Stimulated activated CD8-positive, alpha-beta memory T cell treated with anti-CD3 and anti-CD28 coated beads, Interleukin-2, amount 100 ng/mL, for 48 hours (primary cell): ENCODE measurements at places on chromosomes 3 and 15.

DNA sequence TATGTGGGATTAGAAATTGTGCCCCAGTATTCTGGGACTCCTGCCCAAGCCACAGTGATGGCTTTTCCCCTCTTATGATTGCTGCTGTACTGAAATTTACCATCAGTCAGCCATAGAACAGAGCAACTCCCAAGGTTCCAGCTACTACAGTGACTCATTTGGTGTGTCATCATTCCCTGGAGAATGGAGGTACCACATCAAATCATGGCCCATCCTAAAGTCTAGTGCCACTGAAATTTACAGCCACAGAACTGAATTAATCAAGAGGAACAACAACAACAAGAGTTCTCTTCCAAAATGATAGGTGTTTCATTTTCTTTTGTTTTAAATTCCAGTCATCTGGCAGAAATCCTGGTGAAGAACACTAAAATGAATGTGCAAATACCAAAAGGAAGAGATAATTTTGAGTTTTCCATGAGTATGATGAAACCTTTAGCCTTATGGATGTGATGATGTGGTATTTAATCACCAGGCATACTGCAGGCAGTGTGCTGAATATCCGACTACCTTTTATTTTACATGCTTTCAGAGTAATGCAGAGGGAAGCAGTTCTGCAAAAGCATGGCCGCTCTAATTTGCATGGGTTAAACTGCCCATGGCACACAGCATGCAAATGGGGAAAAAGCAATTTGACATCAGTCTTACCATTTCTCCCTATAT is 75.6 kb upstream of the SLC2A2 start:
- no peak for DNase-seq

DNA sequence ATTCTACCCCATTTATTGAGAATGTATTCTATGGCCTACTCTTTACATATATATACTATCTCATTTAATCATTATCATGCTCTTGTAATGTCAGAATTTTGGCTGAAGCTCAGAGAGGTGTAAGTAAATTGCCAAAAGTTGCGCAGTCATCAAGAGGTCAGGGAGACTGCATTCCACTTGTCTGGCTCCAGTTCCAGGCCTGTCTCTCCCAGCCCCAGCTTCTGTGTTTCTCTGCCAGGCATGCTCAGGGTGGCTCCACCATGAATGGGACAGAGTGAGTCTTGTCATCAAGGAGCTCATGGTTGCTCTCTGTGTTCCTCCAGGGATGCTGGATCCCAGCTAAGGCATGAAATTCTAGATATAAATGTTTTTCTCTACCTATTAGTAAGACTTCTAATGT is 635.1 kb upstream of the MDFIC2 start:
- DNase-seq, result no peak

DNA sequence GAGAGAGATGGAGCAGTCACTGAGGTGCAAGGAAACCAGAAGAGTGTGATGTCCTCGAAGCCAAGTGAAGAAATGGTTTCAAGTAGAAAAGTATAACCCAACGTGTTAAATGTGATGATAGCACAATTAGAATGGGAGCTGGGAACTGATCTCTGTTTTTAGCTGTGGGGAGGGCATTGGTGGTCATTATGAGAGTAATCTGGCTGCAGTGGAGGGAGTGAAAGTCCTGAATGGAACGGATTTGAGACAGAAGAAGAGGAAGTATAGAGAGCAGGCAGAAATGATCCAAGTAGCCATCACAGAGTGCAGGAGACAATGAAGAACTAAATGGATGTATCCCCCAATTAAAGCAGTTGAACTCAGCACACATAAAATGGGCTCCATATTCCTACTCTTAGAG is 235.3 kb downstream of the IGSF11 start:
- no peak for DNase-seq

- DNase-seq, result no peak
Measured at GRCh38 chr3:36595511-36595910, 168.8 kb downstream of the DCLK3 start.

- DNase-seq, result no peak
Measured at GRCh38 chr15:88400591-88401250, 66.5 kb downstream of the MRPL46 start.

DNA sequence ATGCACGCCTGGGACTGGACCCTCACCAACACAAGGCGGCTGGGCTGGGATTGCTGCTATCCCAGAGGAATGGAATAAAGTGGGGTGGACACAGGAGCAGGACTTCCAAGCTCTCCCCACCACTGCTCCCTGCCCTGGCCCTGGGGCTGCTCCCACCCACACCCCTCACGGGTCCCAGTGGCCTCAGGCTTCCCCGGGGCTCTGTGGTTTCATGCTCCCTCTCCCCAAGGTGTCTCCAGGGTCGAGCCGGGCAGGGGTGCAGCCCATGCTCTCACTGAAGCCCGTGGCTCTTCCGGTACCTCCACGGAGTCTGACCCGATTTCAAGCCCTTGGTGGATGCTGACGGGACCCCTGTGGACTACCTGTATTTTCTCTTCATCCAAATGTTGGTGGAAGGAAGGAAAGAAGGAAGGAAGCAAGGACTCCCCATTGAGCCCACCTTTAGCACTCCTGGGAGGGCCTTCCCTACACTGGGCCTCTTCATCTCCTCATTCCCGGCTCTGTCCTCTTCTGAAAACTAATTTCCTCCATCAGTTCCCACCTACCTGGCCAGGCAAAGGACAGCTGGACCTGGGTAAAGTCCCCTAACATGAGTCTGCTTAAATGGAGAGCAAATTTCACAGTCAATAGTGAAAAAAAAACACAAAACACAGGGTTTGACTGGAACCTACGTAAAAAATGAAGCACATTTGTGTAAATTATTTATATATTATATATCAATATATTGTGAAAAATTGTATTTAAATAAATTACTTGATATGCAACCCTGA is 44.0 kb upstream of the PCSK6 start:
- no peak for DNase-seq

- no peak for DNase-seq
Measured at GRCh38 chr3:186386883-186387560, 25.0 kb upstream of the DGKG start.

DNA sequence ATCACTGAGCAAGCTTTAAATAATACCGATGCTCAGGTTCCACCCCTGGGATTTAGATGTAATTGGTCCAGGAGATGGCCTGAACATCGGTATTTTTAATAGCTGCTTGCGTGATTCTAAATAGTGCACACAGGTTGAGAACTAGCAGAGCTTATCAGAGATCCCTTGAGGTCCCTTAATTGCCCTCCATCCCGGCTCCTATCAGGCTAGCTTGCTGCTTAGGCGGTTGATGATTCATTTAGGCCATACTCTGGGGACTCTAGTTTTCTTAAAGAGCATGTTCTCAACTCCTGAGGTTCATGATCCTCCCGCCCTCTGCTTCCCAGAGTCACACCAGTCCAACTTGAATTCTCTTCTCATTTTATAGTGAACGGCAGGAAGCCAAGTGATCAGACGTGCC is 280.3 kb downstream of the FEZF2 start:
- no peak for DNase-seq

DNA sequence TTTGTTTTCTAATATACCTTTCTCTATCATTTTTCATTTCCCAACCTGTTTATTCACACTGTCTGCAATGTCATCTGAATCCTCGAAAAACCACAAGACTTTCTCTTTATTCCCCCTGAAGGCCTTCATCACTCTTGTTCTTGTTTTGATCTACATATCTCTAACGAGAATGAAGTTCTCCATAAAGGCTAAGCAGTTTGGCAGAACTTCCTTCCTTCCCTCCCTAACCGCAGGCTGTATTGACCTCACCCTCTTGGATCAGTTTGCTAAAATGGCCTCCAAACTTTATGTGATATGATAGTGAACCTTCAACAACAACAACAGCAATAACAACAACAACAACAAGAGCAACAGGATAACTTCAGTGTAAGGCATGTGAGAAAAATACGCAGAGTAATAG is 392.8 kb downstream of the TIGIT start:
- no peak for DNase-seq

- DNase-seq, result no peak
Measured at GRCh38 chr15:61880084-61880483, 180.2 kb downstream of the VPS13C start.

DNA sequence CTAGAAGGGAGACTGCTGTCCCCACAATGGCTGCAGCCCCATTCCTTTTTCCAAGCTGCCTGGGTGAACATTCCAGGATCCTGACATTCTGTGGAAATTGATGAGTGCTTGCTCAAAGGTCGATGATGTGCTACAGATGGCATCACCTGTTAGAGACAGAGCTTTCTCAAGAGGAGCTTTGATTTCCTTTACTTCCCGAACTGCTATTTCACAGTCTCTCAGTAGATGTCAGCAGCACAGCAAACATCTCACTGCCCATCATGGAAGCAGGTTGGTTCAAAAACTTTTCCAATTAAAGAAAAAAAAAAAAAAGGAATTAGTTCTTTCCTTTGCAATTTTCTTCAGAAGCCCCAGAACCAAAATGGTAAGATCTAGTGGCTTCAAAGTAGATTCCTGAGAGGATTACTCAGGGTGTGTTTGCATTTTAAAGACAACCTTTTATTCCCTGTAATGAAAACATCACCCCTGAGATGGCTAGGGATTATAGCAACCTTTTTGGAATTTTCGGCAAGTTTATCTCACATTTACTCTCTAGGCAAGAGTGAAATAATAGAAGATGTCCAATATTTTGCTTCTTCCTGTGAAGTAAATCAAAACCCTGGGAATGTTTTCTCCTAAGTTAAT is 44.8 kb downstream of the POLR2M start:
- DNase-seq, result no peak

- no peak for DNase-seq
Measured at GRCh38 chr3:155656466-155656865, 88.4 kb downstream of the PLCH1 start.

DNA sequence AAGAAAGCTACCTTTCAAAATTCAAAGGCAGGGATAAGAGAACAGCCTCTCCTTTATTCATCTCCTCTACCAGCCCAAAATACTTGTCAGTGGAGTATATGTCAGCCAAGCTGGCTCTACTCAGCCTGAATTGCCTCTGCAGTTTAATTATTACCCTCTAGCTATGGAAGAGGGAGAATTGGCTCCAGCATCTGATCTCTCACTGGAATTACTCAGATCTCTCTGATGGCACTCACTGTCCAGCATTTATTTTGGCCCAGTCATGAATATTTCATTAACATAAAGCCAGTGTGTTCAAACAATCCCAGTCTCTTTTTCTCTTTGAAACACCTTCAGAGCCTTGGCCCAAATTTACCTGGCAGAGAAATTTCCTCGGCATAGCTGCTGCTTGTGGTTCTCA is 58.6 kb upstream of the TMEM108 start:
- DNase-seq, result no peak

DNA sequence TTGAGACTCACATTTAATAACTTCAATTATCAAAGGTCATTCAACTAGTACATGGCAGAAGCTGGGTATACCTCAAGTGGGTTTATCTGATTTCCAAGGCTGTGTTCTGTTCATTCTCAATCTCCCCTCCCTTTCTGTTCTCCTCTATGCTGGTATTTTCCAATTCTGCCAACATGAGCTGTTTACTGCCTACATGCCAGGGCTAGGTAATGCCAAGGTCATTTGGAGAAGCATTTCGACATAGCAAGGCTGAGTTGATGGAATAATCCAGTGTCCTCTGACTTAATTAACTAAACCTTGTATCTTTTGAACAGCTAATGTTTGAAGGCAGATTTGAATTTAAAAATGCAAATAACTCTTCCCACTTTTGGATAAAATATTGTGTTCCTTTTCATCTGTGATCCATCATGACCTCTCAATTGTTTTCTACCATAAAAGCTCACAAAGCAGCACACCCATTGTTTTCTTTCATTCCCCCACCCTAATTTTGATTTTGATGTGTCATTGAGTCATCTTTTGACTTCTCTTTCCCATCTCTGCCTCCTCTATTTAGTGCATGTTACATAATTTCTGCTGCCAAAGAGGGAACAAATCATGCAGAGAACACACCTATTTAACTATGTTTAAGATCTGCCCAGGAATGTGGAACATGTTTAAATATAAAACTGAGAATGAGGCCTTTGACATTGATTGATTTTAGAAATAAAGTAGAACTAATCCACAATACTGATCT is 308.8 kb upstream of the NR2E3 start:
- DNase-seq, result no peak

GRCh38 chr3:171061749-171062148 is 35.2 kb upstream of the SLC2A2 start:
- no peak for DNase-seq

DNA sequence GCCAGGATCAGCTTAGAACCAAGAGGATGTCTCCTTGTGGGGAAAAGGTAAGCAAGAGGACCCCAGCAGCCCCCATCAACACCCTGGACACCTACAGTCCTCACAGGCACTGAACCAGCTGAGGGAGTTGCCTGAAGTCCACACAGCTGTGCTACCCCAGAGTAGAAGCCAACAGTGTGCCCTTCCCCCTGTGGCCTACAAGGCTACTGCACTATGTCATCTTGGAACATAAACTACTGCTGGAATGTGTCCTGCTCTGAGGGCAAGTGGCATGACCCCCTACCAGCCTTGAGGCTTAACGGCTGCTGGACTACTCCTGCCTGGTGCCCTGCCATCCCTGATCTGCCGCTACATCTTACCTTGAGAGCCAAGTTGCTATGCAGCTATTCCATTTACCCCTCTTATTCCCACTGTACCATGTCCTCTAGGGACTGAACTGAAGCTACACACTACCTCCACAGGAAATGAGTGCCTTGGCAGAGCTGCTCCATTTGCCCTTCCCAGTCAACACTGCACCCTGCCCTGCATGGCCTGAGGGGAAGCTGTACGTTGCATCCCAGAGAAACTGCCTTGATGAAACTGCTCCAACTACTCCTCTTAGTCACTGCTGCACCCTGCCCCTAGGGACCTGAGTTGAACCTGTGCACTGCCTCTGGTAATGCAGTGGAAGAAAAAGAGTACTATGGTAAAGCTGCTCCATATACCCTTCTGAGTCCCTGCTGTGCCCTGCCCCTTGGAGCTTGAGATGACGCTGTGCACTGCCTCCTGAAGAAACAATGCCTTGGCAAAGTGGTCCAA is 40.2 kb upstream of the ATP13A5 start:
- no peak for DNase-seq

- DNase-seq, result no peak
Measured at GRCh38 chr15:27850981-27851857, 247.9 kb downstream of the OCA2 start.

DNA sequence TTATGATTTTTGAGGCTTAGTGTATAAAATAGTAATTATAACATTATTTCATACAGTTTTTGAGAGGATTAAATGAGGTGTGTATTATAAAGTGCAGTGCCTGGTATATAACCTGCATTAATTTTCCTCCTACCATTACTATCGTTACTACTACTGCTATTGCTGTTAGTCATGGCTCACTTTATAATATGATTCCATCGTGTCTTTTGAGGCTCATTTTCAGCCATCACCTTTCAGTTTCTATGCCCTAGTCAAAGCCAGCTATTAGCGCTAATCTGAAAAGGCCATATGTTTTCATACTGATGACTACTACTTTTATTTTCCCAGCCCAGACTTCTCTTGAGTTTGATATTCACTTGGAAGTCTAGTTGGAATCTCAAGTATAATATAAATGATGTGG is 5.5 kb downstream of the MEF2A start:
- DNase-seq, result no peak

DNA sequence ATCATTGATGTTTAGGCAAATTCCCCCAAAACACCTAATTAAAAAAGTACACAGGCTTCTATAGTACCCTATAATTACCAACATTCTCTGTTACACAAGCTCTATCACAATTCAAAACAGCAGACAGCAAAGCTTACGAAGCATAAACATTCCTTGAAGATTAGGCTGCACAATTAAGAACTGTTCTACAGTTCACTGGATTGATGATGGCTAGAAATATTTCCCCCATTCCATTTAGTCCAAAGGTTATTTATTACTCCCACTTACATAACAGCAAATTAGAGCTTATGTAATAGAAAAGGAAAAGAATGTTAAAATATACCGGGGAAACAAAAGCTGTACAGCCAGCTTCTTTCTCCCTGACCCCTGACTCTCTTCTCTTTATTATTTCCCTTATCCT is 49.3 kb downstream of the UACA start:
- DNase-seq, result no peak
